ENCODE measurements at places on chromosomes 6 and 20.

DNA sequence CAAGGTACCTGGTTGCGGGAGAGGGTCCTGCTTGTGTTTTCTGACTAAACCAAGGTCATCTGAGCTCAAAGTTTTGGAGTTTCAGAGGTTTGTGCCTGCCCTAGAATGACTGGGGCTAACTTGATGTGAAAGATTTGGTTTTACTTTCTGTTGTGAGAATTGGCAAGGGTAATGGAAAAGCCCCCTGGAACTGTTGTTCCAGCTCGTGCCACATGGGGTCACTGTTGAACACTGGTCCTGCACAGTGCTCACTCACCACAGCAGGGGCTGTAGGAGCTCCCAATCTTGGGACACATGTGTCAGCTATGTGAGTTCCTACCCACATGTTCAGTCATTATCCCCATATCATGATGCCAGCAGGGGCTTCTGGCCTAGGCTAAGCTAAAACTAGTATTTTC lies 6.5 kb downstream of the TGM6 start:
- DNase-seq: peak; percentile 34

DNA sequence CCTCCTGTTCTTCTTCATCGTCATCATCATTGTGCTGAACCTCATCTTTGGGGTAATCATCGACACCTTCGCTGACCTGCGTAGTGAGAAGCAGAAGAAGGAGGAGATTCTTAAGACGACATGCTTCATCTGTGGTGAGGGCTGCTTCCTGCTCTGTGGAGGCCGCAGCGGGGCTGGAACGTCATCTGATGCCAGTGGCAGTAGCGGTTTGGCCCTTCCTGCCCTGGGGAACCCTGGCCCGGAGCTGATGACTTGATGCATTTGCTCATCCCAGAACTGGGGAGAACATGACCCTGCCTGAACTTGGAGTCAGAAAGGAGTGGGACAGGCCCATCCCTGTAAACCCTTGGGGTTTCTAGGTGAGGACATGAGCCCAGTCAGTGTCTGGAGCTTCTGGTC lies 18.7 kb downstream of the UQCC2 start:
- DNase-seq: no peak

GRCh38 chr6:160285541-160286105 lies 27.0 kb upstream of the SLC22A2 start:
- no peak for DNase-seq

- peak; percentile 11 for DNase-seq
These were observed 1219.0 kb upstream of the EYS start for GRCh38 chr6:66926060-66926459.

- peak; percentile 80 for DNase-seq
These were observed 231.4 kb downstream of the GJA1 start for GRCh38 chr6:121666814-121667213.

GRCh38 chr6:66418906-66419305 lies 711.9 kb upstream of the EYS start:
- DNase-seq: no peak

GRCh38 chr6:146912730-146913685 lies 291.2 kb upstream of the STXBP5 start:
- no peak for DNase-seq

DNA sequence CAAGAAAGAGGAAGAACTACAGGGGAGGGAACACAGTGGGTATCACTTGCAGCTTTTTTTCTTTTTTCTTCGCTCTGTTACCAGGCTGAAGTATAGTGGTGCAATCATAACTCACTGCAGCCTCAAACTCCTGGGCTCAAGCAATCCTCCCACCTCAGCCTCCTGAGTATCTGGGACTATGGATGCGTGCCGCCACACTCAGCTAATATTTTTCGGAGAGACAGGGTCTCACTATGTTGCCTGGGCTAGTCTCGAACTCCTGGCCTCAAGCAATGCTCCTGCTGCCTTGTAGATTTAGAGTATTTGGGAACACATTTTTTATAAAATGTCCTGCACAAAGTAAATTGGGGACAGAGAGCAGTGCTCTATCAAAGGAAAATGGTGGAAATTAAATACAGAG lies 28.3 kb downstream of the PARD6B start:
- DNase-seq: no peak

DNA sequence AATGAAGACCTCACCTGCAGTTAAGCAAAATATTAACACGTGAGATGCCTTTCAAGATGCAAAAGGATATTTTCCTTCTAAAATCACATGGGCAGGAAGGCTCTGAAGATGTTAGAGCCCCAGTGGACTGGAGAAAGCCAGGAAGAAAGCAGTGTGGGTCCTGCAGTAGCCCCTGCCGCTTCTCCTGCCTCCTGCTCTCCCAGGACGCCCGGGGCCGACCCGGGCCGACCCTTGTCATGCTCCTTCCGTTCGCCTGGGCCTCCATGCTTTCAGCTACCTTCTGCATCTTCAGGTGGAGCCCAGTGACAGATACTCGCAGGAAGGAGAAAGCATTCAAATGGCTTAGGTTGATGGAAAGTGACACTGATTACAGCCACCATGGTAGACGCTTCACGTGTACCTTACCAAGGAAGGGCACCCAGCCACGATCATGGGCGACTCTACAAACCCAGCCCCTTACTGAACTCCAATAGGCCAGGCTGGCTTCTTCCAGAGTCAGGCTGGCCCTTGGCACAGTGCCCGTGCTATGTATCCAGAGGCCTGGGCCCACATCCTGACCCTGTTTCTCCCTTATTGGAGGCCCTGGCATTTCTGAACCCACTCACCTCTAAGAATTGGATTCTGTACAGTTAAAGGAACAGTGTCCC lies 69.0 kb downstream of the TCP11 start:
- DNase-seq: no peak

- no peak for DNase-seq
These were observed 21.1 kb downstream of the GCNT2 start for GRCh38 chr6:10542213-10542612.

Data from fibroblast of skin of scalp (primary cell).